ENCODE measurements at places on chromosomes 11 and 22.
A peak's percentile ranks its signal among the peaks of the same experiment; 100 is the strongest.

DNA sequence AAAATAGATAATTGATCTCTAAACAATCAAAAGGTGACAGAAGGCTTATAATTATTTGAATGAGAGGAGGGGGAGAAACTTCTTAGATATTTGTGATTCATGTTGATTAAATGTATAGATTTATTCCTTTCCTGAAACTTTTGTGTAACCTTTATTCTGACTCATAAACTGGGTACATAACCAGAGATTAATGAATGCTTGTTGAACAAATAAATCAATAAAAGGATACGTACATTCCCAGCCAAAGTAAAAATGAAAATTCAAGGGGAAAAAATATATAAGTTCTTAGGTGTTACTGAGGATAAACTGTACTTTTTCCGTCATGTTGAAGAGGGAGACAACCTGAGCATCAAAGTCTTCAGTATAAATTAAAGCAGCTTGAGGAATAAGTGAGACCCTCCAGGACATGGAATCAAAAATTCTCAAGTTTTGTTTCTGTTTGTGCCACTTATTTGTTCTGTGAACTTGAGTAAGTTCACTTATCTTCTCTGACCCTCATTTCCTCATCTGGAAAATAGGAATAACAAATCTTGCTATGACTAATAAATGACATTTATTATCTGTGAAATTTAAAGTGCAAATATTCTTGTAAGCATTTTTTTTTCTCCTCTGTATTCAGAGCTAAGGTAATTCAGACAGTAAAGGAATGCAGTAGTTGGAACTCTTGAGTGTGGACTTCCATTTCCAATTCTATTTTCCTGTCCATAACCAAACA, 195.4 kb downstream of the METTL15 start:
- DNase-seq, result no peak

DNA sequence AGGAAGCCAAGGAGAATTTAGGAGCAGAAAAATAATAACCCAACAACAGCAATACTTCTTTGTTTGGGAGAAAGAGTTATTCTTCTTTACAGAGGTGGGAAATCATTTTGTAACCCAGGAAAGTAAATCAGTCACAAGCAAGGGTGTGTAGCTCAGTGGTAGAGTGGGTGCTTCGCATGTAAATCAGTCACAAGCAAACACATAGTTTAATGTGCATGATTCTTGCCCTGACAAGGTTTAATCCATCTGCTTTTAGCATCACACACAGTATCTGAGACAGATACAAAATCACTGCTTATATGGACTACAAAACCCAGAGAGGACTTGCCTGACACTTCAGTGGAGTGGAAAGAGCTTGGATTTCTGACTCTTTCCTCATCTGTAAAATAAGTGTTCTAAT, 82.0 kb downstream of the RELT start:
- DNase-seq, result no peak

DNA sequence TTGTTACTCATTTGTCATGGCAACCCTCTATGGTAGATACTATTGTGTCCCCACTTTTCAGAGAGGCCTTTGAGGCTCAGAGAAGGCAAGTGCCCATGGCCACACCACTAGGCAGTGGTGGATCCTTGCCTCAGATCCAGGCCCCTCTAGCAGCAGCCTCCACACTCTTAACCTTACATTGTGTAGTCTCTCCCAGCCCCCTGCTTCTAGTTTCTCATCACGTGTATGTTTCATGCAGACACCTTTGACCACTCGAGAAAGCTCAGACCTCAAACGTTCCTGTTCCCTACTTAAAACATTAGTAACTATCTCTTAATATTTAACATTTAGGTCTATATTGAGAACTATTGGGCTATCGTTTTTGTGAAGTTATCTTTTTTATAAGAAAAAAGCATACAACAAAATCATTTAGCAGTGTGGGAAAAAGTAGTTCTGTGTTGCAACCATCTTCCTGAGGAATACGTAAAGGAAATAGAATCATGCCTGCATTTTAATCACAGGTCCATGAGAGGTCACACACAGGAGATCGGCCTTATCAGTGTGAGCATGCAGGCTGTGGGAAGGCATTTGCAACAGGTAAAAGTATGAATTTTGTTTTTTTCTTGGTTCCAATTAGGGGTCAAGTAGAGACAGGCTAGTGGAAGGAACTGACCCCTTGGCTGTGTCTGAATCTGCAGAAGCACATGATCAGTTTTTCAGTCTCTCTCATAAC, 35.1 kb downstream of the ZNF143 start:
- no peak for DNase-seq

DNA sequence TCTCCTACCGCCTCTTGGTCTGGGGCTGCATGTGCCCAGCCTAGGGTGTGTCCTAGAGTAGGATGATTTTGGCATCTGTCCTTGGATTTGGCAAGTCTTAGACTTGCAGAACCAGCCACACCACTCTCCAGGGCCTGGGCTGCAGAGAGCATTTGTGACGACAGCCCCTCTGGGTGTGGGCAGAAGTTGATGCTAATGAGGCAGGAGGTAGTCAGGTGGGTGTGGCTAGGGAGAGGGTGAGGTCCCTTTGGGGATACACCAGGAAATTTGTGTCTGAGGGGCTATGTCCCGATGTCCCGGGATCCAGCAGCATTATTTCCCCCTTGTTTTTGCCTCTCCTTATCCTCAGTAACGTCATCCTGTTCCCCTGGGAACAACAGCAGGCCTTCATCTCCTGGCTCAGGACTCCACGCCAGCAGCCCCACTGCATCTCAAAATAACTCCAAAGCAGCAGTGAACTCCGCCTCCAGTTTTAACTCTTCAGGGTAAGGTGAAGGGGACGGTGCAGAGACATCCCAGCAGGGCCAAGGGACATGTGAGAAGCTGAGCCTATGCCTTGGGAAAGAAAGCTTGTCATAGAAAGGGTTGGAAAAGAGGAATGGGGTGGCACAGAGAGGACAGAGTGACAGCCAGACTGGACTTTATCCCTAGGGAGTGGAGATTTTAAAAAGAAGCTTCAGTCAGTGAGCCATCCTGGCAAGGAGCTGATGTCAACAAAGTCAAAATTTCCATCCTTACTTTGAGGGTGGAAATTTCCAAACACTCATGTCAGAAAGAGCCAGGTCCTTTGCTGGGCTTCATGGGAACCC, 8.0 kb upstream of the TLCD5 start:
- DNase-seq, result peak; percentile 36

- no peak for DNase-seq
Measured at GRCh38 chr11:20117291-20117690, 43.0 kb downstream of the DBX1 start.

DNA sequence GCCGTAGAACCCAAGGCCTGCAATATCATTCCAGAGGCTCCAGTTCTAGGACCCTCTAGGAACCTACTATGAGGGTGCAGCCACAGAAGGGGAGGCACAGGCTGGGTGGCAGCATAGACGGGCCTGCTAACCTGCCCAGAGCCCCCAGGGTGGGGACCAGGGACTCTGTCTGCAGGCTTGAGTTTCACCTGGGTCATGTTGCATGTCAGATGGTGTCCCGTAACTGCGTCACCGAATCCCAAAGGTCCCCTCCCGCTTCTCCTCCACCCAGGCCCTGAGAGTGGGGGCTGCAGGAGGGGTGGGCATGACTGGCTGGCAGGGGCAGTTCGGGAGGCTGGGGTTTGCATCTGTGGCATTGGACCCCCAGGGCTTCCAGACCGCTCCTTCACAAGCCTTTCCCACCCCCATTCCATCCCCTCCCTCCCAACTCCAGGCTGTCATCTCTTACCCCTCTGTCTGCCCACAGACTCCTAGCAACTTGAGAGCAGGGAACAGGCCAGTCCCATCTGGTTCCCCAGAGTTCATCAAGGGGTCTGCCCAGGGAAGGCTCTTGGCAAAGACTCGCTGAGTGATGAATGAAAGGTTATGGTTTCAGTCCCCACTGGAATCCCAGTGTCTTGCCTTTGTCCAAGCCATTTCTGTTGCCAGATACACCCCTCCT, 16.3 kb downstream of the MYO7A start:
- no peak for DNase-seq

DNA sequence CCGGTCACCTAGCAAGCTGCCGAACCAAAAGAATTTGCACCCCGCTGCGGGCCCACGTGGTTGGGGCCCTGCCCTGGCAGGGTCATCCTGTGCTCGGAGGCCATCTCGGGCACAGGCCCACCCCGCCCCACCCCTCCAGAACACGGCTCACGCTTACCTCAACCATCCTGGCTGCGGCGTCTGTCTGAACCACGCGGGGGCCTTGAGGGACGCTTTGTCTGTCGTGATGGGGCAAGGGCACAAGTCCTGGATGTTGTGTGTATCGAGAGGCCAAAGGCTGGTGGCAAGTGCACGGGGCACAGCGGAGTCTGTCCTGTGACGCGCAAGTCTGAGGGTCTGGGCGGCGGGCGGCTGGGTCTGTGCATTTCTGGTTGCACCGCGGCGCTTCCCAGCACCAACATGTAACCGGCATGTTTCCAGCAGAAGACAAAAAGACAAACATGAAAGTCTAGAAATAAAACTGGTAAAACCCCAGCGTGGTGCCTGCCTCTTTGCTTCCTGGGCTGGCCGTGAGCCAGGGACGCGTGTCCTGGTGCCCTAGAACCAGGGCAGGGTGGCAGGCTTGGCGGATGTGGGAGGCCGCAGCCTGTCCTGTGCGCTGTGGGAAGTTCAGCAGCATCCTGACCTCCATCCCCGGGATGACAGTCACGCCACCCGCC, 13.2 kb downstream of the CCND1 start:
- peak; percentile 26 for DNase-seq

- no peak for DNase-seq
Measured at GRCh38 chr22:44386386-44387035, 73.8 kb upstream of the SHISAL1 start.

GRCh38 chr22:28909375-28909774, 26.0 kb downstream of the ZNRF3 start:
- no peak for DNase-seq

GRCh38 chr11:70493891-70494290, 95.6 kb downstream of the CTTN start:
- no peak for DNase-seq

DNA sequence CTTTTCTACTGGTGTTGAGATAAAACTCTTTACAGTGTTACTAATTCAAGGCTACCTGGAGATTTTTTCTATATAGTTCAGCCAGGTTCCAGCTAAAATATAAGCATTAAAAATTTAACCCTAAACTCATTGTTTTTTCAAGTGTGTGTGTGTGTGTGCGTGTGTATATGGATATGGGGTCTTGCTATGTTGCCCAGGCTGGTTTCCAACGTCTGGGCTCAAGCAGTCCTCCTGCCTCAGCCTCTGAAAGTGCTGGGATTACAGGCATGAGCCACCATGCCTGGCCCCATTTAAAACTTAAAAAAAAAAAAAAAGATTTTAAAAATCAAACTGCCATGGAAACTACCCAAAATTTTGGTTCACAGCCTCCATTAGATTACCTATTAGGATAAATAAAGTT, 4.5 kb upstream of the PES1 start:
- no peak for DNase-seq

DNA sequence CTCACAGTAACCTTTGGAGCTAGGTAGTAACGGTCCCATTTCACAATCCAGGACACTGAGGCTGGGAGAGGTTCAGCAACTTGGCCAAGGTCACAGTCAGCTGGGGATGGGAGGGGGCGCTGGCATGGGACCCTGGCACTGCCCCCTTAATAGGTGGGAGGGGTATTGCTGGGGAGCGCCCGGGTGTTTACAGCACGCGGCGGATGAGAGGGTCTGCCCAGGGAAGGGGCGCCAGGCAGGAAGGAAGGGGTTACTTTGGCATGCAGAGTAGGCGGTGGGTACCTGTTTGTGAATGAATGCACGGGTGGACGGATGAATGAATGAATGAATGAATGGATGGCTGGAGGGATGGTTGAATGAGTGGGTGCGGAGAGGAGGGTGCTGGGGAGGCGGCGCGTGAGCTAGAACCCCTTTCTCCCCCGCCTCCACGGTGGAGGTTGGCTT, 628 bp upstream of the FLRT1 start:
- DNase-seq, result no peak

- peak; percentile 3 for DNase-seq
Measured at GRCh38 chr11:78647986-78648875, 73.6 kb upstream of the NARS2 start.

GRCh38 chr22:17753401-17753989, 20.8 kb downstream of the BID start:
- DNase-seq, result no peak

DNA sequence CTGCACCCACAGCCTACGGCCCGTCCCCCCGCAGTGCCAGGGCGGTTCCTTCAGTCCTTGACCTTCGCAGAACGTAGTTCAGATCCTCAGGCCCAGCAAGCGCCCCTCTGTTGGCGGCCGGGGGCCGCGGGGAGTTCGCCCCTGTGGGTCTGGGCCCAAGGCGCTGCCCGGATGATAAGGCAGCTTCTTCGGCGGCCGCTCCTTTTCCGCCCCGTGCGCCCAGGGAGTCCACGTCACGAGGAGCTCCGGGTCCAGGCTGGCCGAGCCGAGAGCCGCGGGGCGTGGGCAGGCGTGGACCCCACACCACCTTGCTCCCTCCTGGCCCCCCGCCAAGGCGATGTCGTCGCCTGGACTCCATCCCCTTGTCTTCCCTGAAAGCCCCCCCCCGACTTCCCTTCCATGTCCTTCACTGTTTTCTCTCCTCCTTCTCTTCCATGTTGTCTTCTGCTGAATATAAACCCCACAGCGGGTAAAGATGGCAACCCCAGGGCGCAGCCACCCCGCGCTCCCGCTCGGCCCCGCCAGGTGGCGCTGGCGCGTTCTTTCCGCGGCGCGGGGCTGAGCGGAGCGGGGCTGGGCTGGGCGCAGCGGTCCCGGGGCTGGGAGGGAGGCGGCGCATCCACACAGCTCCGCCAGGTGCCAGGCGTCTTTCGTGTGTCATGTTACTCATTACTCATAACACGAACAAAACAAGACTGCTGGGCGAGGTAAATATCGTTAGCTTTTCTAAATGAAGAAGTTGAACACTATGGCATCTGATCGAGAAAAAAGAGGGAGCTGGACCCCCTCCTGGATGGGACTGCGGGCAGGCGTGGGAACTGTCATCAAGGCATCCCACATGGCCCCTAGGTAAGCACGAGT, 321.0 kb downstream of the NTM start:
- DNase-seq, result peak; percentile 49

DNA sequence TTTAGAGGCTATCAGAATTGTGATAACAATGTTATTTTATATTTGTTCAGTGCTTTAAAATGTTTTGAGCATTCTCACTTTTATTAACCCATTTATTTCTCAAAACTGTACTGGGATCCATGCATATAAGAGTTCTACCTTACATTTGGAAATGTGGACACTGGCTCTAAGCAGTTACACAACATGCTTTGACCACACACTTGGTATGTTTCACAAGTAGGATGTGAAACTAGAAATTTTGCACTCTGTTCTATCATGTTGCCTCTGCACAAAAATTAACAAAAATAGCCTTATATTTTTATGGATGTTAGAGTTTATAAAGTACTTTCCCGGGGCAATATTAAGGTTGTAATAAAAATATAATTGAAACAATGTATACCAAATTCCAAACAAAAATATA, 126.9 kb upstream of the CHORDC1 start:
- no peak for DNase-seq

DNA sequence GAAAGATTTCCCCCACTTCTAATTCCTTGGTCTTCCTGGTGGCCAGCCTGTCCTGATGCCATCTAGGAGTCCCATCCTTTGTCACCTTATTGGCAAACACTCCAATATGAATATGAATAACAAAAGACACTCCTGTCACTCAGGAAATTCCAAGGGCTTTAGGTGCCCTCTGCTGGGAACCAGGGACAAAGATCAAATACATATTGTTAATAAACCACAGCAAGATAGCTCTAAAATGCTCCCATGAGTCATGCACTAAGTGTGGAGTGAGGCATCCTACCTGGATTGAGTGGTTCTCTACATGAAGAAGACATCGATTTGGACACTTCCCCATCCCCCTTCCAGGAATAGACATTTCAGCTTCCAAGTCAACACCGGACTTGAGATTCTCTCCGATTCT, 823.6 kb downstream of the TBC1D22A start:
- peak; percentile 46 for DNase-seq

- no peak for DNase-seq
Measured at GRCh38 chr22:23008896-23009295, 61.4 kb upstream of the GNAZ start.
